ENCODE measurements at places on chromosomes 13 and 19. TPM values are rescaled to one million over a fixed set of nuclear protein-coding genes. Genes with fewer than 3 reads are reported as not detected.

SERPINE3 gene
- 0.07 TPM for total RNA-seq

UBL3 gene
- 9.7 TPM for total RNA-seq

CEACAM16 gene
- 0.08 TPM for total RNA-seq

UPK1A gene
- total RNA-seq: 0.52 TPM

SLC17A7 gene
- 0.75 TPM for total RNA-seq

SHC2 gene
- total RNA-seq: 0.77 TPM

ZNF813 gene
- 0.45 TPM for total RNA-seq

ZNF574 gene
- 37.2 TPM for total RNA-seq

ZNF567 gene
- total RNA-seq: 7.8 TPM

ZNF430 gene
- total RNA-seq: 1.5 TPM

ANKRD24 gene
- total RNA-seq: 0.18 TPM

PRODH2 gene
- total RNA-seq: 0.36 TPM

HSH2D gene
- total RNA-seq: not detected

ZNF625 gene
- total RNA-seq: not detected

GNG7 gene
- 0.06 TPM for total RNA-seq

ZNF772 gene
- total RNA-seq: 1.3 TPM

KCTD4 gene
- not detected for total RNA-seq

CAPS gene
- 1.6 TPM for total RNA-seq

AMER2 gene
- total RNA-seq: not detected

ZNF541 gene
- not detected for total RNA-seq

SULT2B1 gene
- total RNA-seq: 12.0 TPM
